ENCODE measurements at places on chromosomes 16 and 17. TPM values are rescaled to one million over a fixed set of nuclear protein-coding genes. Genes with fewer than 3 reads are reported as not detected.

Gene FMNL1
- total RNA-seq = 4.1 TPM

Gene SLC12A3
- total RNA-seq = not detected

Gene TMEM235
- total RNA-seq = not detected

Gene METTL22
- total RNA-seq = 20.6 TPM

Gene EFTUD2
- 98.5 TPM for total RNA-seq

Gene PLA2G10
- not detected for total RNA-seq

Gene PRAC1
- not detected for total RNA-seq

Gene OSGIN1
- 4.1 TPM for total RNA-seq

Gene DPEP3
- not detected for total RNA-seq

Gene PDILT
- not detected for total RNA-seq

Gene KRT24
- total RNA-seq = not detected

Gene MT2A
- 25.3 TPM for total RNA-seq

Gene ABCA10
- total RNA-seq = 2.9 TPM

Gene LCAT
- total RNA-seq = 7.3 TPM

Gene KLHL10
- 0.13 TPM for total RNA-seq

Gene CNTNAP4
- total RNA-seq = not detected

Gene MT1G
- total RNA-seq = not detected

Gene PRR35
- total RNA-seq = 0.11 TPM

Gene TSPAN10
- total RNA-seq = 4.3 TPM

Gene ABCA6
- 9.4 TPM for total RNA-seq

Gene RPGRIP1L
- total RNA-seq = 27.0 TPM

Gene C17orf50
- total RNA-seq = not detected

Gene JPT1
- total RNA-seq = 86.7 TPM

Gene PRSS27
- 1.1 TPM for total RNA-seq

Gene BLTP2
- total RNA-seq = 156 TPM

Gene KRTAP3-2
- total RNA-seq = not detected

Gene RNF222
- total RNA-seq = not detected

Gene RRAD
- total RNA-seq = 2.3 TPM

Gene LRRC59
- total RNA-seq = 158 TPM

Gene SMPD3
- 0.26 TPM for total RNA-seq

Gene ITPRIPL2
- total RNA-seq = 51.7 TPM

Gene PRR29
- 0.32 TPM for total RNA-seq

Gene SGCA
- 13.3 TPM for total RNA-seq

Gene CACNA1G
- 1.3 TPM for total RNA-seq

Gene SOST
- total RNA-seq = not detected

Gene SLC5A11
- total RNA-seq = not detected

Gene ENPP7
- total RNA-seq = not detected

Gene KPNB1
- 282 TPM for total RNA-seq
